ENCODE measurements at places on chromosomes 11 and 22.
A peak's percentile ranks its signal among the peaks of the same experiment; 100 is the strongest.

- DNase-seq, result no peak
These were observed 157.8 kb downstream of the CACNA1I start for GRCh38 chr22:39728236-39728860.

- DNase-seq, result no peak
These were observed 307.2 kb upstream of the MPPED2 start for GRCh38 chr11:30893318-30893717.

- DNase-seq, result no peak
These were observed 35.7 kb downstream of the CSTF3 start for GRCh38 chr11:33125611-33126010.

DNA sequence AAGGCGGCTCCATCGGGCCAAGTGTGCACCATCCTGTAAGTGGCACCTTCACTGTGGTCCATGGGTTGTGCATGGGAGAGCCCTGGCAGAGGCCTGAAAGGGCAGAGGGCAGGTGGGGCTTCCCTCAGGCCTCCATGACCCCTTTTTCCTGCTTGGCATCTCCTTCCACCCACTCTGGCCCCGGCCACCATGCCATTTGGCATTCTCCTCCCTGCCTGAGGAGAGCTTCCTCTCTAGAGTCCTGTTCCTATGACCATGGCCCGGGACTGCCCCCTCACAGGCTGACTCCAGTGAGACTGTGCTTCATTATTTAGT, 4.9 kb downstream of the OTOG start:
- DNase-seq, result peak; percentile 6

- DNase-seq, result no peak
These were observed 18.1 kb downstream of the ETS1 start for GRCh38 chr11:128569291-128569690.

DNA sequence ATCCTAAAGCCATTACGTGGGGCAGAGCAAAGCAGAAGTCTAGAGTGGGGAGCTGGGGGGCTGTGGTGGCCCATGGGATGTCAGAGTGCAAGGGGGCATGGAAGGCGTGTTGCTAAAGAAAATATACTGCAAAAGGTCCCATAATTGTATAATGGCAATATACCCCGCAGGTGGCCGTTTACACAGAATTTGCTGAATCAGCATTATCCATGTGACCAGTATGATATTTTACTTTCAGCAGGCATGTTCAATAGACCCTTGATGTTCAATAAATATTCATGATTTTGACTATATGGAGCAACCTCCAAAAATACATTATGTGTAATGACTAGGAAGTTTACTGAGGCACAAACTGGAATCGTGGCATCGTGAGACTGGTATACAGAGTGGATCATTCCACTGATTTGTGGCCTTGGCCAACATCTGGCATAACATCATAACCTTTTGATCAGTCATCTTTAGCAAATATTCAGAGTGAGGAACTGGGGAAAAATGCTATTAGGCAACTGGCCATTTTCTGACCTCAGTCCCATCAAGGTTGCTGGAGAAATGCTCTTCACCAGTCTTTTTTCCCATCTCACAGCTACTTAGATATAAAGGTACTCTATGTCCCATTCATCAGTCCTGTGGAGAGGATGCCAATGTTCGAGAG, 29.3 kb upstream of the PPP2R1B start:
- DNase-seq, result no peak

- DNase-seq, result no peak
These were observed 100.5 kb downstream of the PDHX start for GRCh38 chr11:35016916-35017315.

DNA sequence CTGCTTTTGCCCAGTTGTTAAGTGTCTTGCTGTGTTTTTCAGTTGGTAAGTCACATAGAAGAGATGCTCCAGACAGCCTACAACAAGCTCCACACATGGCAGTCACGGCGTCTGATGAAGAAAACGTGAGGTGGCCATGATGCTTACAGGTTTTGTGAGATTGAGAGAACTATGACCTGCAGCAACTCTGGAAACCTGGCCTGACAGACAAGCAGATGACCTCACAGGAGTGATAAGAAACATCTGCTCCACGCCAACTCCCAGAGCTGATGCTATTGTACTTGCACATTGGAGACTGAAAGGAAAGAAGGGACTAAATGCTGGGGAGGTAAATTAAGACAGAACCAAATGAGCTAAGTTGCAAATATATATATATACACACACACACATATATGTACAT, 28.6 kb upstream of the LDHA start:
- no peak for DNase-seq

DNA sequence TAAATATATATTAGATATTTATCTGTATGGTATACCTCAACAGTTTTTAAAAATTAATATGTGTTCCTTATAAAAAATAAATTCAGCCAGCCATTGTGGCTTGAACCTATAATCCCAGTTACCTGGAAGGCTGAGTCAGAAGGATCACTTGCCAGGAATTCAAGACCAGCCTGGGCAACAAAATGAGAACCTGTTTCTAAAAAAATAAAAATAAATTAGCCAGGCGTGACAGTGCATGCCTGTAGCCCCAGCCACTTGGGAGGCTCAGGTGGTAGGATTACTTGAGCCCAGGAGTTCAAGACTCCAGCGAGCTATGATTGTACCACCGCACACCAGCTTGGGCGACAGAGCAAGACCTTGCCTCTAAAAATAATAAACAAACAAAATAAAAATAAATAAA, 54.9 kb downstream of the PHF21A start:
- DNase-seq, result no peak

DNA sequence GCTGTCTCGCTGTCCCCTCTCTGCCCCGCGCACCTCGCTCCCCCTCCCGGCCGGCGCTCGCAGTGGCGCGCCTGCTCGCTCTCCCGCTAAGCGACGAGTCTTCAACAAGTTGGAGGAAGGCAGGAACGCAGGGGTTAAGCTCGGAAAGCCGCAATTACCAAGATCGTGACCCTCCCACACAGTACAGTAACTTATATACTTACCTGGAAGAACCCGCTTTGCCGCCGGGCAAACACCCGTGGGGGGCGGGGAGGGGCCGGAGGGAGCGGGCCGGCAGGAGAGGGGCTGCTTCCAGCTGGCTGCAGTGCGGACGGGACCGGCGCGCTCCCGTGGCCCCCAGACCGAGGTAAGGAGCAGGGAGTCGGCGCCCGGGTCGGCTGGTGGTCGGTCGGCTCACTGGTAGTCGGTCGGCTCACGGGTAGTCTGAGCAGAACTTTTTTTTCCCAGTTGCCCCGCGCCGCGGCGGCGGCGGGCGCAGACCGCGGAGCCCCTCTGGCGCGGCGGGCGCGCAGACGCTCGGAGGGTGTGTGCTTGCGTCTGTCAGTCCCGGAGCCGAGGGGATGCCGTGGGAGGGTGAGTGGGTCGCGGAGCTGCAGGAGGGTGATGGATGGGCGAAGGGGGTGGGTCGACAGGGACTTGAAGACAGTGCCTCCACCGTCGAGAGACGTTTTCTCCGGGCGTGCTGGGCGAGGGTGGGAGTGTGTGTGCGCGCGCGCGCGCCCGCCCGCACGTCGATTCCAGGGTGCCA, 101.2 kb upstream of the HSD17B12 start:
- no peak for DNase-seq

GRCh38 chr11:8219257-8220021, 44.2 kb downstream of the LMO1 start:
- DNase-seq, result peak; percentile 24

GRCh38 chr22:41983513-41984405, 14.5 kb downstream of the SEPTIN3 start:
- DNase-seq, result no peak

DNA sequence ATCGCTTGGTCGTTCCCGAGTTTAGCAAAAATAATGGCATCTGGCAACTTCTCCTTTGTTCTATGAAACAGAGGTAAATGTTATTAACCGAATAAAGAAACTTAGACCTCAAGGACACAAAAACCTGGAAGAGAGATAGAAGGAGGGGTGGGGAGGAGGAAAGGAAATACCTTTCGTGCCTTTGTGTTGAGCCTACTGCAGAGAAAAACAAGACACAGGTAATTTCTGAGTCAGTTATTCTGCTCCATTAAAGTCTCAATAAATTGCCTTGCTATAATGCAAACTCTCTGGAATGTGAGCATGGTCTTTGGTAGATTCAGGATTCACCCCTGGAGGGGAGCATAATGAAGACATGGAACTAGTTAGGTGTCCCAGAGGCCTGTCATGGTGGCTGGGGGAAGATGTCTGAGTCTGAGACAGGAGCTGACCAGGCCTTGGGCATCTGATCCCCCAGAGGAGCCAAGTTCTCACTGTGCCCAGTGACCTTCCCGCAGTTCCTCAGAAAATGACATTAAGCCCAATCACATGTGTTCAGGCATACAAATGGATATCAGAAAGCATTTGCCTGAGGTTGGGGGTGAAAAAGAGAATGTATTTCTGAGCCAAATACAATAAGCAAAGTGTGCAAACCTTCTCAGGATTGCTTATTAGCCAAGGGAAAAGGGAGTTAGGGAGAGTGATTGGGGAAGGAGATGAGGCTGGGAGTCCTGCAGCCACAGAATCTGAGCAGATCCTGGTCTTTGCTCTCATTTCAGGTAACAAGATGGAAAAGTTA, 72.6 kb upstream of the CADM1 start:
- no peak for DNase-seq

DNA sequence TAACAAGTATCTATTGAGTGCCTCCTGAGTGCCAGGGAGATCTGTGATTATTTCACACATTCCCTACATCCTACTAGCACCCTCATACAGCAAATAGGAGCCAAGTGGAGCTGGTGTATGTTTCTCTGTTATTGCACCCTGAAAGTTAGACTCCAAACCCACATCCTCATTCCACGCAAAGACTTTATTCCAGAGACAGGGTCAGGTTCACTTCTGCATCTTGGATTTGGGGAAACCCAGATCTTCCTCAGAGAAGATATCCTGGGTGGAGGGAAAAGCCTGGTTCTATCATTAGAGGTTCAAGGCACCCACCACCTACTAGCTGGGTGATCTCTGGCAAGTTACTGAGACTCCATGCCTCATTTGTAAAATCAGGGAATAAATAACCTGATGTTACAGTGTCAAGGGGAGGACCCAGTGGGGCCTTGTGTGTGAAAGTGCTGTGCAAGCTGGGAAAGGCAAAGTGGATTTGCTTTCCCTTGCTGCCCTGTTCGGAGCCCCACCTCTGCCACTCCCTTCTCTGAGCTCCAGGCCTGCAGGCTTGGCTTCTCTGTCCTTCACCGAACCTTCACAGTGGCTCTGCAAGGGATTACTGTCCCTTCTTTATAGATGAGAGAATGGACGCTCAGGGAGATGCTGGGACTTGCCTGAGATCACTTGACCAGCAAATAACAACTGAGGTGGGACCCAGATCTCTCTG, 991 bp upstream of the SLCO2B1 start:
- DNase-seq, result no peak
